ENCODE measurements at places on chromosomes 3 and 15.

GRCh38 chr3:98977520-98977919 lies 76.0 kb upstream of the DCBLD2 start:
- no peak for DNase-seq

GRCh38 chr3:116669576-116669975 lies 40.0 kb upstream of the TUSC7 start:
- no peak for DNase-seq

DNA sequence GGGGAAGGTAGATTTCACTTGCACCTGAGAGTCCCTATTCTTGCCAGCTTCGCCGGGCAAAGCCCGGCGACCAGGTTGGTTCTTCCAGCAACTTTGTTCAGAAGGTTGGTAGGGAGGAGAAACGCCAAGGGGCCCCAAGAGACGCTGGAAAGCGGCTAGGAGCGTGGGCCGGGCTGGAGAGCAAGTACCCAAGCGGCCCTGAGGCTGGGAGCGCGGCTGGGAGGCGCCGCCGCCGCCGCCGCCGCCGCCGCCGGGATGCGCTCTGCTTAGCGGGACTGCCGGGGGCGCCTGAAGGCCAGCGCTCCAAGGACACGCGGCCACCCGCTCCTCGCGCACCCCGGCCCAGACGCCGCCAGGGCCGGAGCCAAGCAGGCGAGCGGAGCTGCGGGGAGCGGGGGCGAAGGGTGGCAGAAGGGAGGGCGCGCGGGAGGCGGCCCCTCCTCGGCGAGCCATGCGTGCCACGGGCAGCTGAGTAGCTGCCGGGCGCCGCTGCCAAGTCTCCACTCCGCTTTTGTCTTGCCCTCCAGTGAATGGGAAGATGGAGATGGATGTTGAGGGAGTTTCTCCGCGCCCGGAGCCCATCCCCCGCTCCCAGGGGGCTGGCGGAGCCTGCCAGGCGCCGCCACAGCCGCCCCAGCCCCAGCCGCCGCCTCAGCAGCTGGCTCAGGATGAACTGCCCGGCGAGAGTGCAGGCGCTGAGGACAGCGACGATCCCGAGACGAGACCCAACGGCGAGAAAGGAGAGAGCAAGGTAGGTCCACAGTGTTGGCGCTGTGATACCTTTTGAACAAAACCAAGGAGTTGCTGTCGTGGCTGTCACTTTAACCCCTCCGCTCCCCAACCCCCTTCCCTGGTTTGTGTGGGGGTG lies 227.4 kb upstream of the AZI2 start:
- DNase-seq = no peak

GRCh38 chr15:80494756-80495155 lies 90.6 kb downstream of the ARNT2 start:
- no peak for DNase-seq

DNA sequence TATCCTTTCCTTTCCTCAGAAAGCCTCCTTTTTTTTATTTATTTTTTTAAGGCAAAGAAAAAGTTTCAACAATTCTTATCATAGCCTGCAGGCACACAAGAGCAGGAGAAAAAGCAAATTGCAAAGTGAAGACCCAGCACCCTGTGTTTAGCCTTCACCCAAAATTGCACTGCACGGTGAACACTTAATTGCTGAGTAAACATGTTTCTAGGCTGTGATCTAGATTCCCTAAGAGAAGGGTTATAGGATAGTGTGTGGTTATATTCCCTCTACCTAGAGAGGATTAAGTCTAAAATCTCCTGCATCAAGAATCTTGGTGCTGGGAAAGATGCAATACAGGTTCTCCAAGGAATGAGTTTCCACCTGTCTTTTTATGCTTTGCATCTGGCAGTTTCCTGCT lies 70.2 kb upstream of the BFSP2 start:
- DNase-seq = no peak

DNA sequence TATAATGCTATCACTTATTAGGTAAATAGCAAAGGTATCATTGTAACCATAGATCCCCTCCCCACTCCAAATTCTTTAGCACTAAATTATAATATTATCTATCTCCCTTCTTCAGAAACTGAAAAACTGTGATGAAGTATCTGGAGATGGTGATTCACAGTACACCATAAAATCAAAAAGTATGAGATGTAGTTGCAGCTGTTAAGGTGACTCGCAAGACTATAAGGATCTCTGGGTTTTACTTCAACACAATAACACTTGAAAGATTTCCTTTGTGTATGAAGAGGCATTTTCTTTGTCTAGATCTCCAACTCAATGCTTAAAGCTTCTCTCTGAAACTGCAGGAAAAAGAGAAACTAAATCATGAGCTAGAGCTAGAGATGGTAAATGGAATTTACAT lies 46.9 kb downstream of the IFT57 start:
- DNase-seq = no peak

DNA sequence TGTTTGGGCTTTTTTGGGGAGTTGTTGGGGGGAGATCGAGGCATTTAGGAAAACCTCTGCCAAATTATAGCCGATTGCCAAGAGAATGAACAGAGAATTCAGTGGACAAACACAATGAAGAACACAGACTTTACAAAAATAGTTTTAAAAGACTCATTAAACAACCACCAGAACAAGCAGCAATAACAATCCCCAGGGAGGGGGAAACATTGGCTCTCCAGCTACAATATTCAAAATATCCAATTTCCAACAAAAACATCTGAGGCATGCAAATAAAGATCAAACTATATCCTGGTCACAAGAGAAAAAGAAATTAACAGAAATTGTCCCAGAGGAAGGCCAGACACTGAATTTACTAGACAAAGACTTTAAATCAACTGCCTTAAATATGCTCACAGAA lies 24.5 kb upstream of the ANKRD28 start:
- no peak for DNase-seq

GRCh38 chr3:58646503-58646902 lies 20.1 kb downstream of the FAM3D start:
- DNase-seq = no peak

- no peak for DNase-seq
These were observed 259.2 kb downstream of the LSAMP start for GRCh38 chr3:116186049-116186448.

GRCh38 chr3:48478626-48479555 lies 25.1 kb downstream of the SHISA5 start:
- DNase-seq = peak; percentile 32

GRCh38 chr3:113601240-113601639 lies 68.9 kb downstream of the SIDT1 start:
- DNase-seq = no peak

GRCh38 chr3:136562026-136562425 lies 190.2 kb downstream of the STAG1 start:
- no peak for DNase-seq

- no peak for DNase-seq
These were observed 19.1 kb downstream of the ST6GAL1 start for GRCh38 chr3:186949281-186949982.

DNA sequence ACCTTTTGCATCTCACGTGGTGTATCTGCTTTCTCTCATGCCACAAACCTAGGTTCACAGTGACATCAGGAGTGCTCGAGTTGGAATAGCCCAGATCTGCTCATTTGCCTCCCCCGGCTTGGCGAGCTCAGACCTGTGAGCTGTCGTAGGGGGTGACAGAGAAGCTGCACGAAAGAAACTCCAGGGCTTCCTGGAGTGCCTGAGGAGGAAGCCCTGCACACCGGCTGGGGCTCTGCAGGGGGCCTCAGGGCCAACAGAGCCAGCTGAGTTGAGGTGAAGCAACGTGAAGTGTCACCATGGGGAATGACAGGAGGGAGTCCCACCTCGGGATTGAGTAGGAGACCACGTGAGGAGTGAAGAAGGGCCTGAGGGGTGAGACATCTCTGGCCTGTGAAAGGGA lies 62.5 kb downstream of the RPN1 start:
- DNase-seq = no peak

DNA sequence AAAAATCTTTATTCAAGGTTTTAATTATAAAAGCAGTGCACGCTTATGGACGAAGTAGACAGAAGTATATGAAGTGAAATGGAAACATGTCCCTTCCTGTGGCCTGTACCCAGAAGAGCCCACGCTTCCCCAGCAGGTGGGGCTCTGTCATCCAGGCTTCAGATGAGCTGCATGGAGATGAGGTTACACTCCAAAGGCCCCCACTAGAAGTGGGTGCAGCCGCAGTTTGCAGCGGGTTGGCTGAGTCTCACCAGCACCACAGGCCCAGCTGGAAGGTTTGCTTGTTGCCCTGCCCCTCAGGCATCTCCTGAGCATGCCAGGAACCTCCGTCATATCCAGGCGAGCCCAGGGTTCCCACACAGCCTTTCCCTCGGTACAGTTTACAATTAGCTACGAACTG lies 33.1 kb downstream of the PRR20G start:
- DNase-seq = no peak

GRCh38 chr15:61336026-61336638 lies 107.0 kb upstream of the RORA start:
- no peak for DNase-seq

DNA sequence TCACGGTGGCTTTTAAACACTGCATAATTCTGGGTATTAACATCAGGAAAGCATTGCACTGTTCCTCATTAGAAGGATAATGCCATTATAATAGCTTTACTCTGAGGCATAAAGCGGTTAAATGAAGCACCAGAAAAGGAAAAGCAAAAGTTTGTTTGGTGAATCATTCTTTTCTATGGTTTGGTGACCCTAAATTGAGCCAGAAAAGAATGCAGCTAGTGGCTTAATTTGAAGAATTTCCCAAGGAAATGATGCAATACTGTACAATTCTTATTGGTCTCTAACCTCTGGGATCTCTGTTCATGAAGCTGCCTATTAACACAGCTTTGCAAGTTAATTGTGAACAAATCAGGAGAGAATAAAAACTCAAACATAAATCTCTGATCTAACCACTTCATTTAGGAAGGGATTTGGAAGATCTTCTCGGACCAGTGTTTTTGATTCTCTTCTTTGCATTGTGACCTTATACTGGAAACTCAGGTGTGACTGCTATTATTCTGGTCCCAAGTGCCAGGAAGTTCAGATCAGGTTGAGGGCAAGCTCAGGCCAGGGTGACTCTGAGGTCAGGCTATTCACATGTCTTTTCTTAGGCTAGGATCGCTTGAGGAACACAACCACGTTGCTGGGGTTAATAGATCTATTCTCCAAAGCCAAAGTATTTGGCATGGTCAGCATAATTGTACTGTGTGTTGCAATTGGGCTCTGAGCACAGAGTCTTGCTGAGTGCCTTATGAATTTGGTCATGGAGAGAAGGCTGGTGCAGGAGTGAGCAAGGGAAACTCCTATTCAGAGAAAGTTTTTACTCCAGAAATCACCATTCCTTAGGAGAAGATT lies 11.3 kb upstream of the DLG1 start:
- no peak for DNase-seq

GRCh38 chr3:10106919-10107318 lies 1.1 kb downstream of the FANCD2OS start:
- DNase-seq = no peak

- no peak for DNase-seq
These were observed 57.9 kb downstream of the TRAK1 start for GRCh38 chr3:42148982-42149432.

- no peak for DNase-seq
These were observed 28.1 kb upstream of the FURIN start for GRCh38 chr15:90840157-90840855.

DNA sequence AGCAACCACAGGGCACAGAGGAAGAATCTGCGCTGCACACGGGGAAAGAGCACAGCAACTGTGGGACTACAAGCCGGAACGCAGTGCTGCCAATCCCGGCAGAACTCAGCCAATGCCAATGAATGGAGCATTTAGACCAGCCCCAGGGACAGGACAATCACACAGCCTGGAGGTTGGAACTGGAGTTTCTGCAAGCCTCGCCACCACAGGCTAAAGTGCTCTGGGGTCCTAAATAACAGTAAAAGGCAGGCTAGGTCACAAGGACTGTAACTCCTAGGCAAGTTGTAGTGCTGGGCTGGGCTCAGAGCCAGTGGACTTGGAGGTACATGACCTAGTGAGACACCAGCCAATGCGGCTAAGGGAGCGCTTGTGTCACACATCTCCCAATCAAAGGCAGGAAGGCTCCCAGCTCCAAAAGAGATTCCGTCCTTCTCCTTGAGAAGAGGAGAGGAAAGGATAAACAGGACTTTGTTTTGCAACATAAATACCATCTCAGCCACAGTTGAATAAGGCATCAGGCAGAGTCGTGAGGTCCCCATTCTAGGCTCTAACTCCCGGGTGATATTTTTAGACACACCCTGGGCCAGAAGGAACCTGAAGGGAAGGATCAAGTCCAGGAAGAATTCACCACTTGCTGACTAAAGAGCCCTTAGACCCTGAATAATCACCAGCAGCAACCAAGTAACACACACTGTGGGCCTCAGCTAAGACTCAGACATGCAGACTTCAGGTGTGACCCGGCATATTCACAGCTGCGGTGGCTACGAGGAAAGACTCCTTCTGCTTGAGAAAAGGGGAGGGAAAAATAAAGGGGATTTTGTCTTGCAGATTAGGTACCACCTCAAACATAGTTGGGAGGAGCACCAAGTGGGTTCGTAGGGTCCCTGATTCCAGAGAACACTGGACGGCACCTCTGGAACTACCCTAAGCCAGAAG lies 85.5 kb upstream of the XXYLT1 start:
- DNase-seq = no peak

DNA sequence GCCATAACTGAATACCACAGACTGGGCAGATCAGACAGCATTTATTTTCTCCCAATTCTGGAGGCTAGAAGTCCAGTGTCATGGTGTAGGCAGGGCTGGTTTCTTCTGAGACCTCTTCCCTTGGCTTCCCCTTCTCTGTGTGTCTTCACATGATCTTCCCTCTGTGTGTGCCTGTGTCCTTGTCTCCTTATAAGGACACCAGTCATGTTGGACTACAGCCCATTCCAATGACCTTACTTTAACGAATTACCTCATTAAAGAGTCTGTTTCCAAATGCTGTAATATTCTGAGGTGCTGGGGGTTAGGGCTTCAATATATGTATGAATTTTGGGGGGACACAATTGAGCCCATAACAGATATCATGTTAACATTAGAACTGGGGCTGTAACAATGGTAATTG lies 13.3 kb upstream of the RARRES1 start:
- no peak for DNase-seq

- DNase-seq = no peak
These were observed 61.4 kb upstream of the LEKR1 start for GRCh38 chr3:156764751-156765150.

DNA sequence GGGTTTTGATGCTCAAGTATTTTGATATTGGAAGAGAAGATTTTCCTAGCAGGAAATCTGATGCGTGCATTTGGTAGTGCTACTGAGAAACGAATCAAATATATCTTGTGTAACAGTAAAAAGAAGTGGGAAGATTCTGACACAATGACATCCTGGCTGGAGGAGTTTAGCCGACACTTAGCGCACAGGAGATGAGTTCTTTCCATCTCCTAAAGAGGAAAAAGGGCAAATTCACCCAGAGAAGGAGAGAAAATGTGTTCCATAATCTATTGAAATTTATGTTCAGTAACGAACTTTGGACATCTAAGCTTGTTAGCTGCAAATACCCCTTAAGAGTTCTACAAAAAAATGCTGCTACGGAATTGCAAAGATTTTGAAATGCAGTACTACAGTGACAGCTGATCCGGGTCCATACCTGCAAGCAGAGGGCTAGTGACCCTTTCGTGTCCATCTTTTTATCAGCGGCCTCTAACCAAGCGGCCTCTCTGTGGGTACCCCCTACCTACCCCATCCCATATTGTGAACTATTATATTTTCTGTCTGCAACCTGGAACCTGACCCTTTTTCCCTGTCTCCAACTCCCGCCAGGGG lies 971 bp downstream of the CPOX start:
- no peak for DNase-seq

Measured in activated CD8-positive, alpha-beta memory T cell treated with anti-CD3 and anti-CD28 coated beads for 1 hour (primary cell).